ENCODE measurements at places on chromosomes 11 and 22. TPM values are rescaled to one million over a fixed set of nuclear protein-coding genes. Genes with fewer than 3 reads are reported as not detected.

The ELMOD1 gene
- total RNA-seq = 0.98 TPM

The GAL gene
- total RNA-seq = 108 TPM

DNA sequence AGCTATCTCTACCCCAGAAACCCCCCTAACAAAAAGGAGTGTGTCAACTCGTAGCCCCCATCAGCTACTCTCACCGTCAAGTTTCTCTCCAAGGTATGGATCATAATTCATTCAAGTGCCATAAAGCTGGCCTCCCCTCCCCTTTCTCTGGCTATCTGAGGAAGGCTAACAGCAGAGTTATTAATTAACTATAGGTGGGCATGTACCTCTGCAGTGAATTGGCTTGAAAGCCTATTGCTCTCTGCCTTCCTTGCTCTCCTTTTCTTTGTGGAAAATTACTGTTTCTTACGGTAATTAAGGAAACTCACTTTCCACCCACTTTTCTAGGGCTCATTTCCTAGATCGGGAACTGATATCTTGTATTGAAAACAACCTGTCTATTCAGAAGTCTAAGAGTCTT, 14.1 kb downstream of the POLA2 start:
- H3K27ac ChIP-seq = no peak overlapping the region
- no peak for DNase-seq
- no peaks in the 10 kb centered on the region for H3K27me3 ChIP-seq
- no peak overlapping the region for H3K4me3 ChIP-seq
- peaks cover 49% of the 10 kb centered on the region for H3K36me3 ChIP-seq
- H3K4me1 ChIP-seq = peaks cover 9% of the 10 kb centered on the region

DNA sequence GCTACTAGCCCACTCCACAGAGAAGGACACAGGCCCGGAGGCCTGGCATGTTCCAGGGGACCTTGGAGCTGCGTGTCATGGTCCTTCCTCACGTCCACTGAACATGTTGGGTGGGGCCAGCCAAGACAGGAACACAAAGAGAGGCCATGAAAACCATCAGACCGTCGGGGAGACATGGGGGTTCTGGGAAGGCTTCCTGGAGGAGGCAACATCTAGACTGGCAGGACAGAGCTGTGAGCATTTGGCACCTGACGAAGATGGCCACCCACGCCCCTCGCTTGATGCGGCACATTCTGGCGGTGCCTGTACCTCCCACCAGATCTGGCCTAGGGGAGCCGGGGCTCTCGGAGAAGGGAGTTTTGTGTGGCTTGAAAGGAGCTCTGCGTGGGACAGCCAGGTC, 24.7 kb upstream of the ARHGAP8 start:
- no peaks in the 10 kb centered on the region for H3K27me3 ChIP-seq
- H3K4me3 ChIP-seq = no peak overlapping the region
- DNase-seq = no peak
- no peaks in the 10 kb centered on the region for H3K4me1 ChIP-seq
- no peak overlapping the region for H3K27ac ChIP-seq

DNA sequence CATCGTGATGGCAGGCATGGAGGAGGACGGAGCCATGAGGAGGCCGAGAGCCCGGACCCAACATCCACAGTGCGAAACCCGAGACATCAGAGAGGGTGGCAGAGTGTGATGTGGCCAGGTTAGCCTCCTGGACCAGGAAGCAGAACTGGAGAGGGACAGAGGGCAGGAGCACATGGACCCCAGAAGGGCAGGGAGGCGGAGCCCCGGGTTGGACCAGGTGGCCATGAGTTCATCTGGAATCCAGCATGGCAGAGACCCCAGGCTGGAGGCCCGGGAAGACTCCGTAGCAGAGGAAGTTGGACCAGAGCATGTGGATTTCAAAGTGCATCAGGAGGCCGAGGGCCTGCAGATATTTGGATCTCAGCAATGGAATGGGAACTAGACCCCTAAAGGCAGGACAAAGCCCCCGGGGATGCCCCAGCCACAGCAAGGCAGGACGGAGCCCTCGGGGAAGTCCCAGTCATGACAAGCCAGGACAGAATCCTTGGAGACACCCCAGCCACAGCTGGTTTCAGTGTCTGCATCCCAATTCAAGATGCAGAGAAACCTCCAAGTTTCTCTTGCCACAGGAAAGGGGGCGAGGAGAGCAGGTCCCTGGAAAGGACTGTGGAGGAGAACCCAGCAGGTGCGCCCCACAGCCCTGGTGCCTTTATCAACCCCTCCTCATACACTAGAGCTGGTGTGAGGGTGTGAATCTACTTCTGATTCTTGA, 1393.4 kb downstream of the BRD1 start:
- no peaks in the 10 kb centered on the region for H3K4me1 ChIP-seq
- DNase-seq = no peak
- H3K36me3 ChIP-seq = no peaks in the 10 kb centered on the region
- H3K4me3 ChIP-seq = no peak overlapping the region

DNA sequence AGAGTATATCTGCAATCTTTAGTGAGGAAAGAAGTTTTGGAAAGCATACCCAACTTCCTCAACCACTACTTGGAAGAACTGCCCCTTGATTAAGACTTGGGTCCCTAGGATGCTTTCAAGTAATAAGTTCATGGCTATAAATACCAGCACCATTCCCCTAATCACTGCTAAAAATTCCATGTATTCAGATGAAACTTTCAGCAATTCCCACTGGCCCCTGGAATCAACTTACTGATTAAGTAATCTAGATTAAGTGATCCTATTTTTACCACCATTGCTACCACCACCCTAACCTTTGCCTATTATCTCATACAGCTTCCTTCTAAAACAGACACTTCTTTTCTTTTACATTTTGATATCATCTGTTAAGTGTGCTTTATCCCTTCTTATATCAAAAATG, 10.5 kb downstream of the PICALM start:
- H3K4me3 ChIP-seq = no peak overlapping the region
- no peak overlapping the region for H3K27ac ChIP-seq
- H3K36me3 ChIP-seq = no peaks in the 10 kb centered on the region
- DNase-seq = no peak
- no peaks in the 10 kb centered on the region for H3K27me3 ChIP-seq

Measured in WTC11 (cell line).